Ureter (tissue), 1 donor: ENCODE measurements at places on chromosomes 12 and 14.

GRCh38 chr14:77961847-77962580 lies 162.1 kb downstream of the ADCK1 start:
- DNase-seq = no peak

DNA sequence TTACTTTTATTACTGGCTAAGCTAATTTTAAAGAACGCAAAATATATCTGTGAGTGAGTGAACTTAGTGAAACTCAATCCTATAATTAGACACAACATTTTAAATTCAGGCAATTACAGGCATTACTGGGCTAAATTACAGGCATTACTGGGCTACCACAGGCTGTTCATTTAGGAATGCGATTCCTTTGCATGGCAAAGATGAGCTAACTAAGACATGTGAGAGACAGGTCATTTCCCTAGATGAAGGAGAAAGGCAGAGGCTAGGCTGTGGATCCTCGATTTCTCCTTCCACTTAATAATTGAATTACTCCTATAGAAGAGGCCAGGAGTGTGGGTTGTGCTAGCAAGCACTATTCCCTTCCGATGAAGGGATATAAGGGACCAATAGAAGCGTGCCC lies 429.4 kb upstream of the LMO3 start:
- DNase-seq = no peak

DNA sequence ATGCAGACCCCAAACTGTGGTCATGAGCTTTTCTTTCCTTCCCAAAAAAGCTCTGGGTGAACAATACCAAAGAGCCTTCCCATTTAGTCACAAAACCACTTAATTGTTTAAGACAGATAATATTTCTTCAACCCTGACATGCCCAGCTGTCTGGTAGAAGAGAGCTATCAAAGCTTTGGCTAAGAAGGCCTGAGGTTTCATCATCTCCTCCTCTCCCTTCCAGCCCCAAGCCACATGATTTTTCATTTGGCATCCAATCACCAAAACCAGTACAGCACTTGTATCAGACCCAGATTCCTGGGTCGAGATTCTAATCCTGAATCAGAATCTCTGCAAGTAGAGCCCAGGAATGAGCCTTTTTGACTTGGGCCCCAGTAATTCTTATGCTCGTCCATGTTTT lies 199.6 kb upstream of the TMEM260 start:
- no peak for DNase-seq

GRCh38 chr14:37122288-37122687 lies 50.1 kb downstream of the SLC25A21 start:
- DNase-seq = no peak

DNA sequence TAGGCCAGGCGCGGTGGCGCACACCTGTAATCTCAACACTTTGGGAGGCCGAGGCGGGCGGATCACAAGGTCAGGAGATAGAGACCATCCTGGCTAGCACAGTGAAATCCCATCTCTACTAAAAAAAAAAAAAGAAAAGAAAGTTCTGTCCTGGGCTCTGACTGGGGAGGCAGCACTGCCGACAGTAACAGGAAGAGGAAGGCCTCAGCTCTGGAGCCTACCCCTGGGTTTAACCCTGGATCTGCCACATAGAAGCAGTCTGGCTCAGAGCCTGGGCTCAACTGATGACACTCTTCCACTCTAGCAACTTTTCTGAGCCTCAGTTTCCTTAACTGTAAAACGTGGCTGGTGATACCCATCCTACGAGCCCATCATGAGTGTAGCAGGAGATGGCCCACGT lies 60.5 kb downstream of the ACTN1 start:
- DNase-seq = no peak

DNA sequence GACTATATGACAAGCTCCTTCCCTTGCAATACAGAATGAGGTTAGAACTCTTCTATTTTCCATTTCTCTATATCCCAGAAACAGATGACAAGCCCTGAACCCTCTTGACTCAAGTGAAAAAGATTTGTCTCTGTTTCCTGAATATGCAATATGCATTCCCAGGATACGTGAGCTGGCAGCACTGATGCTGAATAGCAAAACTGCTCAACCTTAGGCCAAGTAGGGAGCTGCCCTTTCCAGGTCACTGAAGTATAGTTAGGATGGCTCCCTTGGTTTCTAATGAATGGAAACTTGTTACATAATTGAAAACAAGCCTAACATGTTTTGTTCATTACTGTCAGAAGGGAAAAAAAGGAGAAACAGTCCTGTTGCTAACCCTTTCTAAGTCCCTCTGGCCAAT lies 47.9 kb upstream of the PLEKHG7 start:
- no peak for DNase-seq

DNA sequence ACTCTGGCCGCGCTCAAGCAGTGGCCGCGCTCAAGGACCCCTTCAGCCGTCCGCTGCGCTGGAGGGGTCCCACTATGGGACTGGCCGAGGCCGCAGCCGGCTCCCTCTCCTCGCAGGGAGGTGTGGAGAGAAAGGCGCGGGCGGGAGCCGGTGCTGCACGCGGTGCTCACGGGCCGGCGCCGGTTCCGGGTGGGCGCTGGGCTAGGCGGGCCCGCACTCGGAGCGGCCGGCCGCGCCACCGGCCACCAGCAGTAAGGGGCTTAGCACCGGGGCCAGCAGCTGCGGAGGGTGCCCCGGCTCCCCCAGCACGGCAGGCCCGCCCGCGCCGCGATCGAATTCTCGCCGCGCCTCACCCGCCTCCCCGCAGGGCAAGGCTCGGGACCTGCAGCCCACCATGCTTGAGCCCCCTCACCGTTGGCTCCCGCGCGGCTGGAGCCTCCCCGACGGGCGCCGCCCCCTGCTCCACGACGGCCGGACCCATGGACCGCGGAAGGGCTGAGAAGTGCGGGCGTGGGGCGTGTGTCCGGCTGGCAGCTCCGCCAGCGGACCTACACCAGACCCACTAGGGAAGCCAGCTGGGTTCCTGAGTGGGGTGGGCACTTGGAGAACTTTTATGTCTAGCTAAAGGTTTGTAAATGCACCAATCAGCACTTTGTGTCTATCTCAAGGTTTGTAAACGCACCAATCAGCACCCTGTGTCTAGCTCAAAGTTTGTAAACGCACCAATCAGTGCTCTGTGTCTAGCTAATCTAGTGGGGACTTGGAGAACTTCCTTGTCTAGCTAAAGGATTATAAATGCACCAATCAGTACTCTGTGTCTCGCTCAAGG lies 49.5 kb downstream of the KLHL28 start:
- DNase-seq = no peak

- DNase-seq = no peak
These were observed 6.1 kb downstream of the CD9 start for GRCh38 chr12:6206327-6206726.

- DNase-seq = no peak
These were observed 6.8 kb downstream of the ARL6IP4 start for GRCh38 chr12:122987086-122987951.

DNA sequence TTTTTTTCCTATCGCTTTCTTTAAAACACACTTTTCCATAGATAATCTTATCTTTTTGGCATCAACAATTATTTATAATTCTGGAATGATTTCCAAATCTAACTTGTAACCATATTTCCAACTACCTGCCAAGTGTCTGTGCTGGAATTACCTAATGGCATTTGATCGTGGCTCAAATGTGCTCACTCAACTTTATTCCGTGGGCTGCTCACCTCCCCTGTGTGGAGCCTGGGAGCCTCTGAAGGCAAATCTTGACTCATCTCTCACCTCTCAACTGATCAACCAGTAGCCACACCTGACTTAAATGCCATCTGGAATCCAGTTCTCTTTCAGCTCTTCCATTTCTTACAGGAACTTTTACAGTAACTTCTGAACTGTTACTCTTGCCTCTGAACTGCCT lies 608.6 kb downstream of the DIO2 start:
- DNase-seq = no peak

DNA sequence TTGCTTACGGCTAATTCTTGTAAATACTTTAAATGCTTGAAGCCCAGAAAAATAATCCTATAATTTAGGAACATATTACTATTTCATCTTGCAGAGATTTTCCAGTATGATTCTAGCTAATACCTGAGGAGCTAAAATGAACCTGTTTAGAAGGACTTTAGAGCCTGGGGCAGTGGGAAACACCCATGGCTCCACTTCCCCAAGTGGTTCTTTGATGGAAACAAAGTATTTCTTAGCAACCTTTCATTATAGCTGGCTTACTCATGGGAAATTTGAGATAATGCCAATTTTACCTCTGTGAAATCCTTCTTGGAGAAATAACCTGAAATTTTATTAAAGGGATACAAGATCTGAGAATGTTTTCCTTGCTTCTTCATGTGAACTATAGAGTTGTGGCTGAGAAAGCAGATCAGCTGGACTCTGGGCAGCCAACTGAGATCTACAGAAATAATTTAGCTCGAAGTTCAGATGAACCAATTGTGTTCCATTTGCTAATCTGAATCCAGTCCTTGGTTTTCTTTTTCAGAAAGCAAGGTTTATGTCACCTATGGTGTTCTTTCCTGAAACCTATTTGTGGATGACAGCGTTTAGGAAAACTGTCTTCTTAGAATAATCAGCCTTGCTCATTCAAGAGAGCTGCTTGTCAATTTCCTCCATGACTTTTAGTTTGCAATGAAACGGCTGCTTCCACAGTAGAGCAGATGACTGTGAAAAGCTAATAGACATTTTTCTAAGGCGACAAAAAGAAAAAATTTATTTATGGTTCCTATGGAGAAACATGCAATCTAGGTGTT lies 141.8 kb upstream of the CPM start:
- DNase-seq = no peak

DNA sequence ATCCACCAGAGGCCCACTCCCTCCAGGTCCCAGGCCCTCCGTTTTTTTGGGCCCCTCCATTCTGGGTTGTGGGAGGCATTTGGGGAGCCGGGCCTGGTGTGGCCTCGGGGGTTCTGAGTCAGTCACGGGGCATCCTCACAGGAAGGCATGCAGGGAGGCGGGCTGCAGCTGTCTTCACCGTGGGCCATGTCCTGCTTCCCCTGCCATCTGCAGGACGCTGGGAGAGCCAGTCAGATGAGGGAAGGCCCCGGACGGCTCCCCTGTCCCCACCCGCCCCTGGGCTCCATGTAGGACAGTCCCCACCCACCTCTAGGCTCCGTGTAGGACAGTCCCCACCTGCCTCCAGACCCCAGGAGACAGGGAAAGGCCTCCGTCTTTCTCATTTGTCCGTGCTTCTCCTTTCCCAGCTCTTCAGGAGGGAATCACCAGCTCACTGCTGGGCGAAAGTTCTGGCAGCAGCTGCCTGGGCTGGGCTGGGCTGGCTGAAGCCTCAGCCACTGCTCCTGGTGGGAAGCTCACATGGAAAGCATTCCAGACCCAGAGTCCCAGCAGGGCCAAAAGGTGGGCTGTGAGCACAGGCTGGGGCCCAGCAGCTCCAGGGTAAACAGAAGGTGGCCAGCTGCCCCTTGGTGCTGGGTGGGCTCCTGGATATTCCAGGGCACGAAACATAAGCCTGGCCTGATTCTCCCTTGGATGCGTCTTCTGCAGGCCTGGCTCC lies 217.8 kb downstream of the KIF26A start:
- no peak for DNase-seq

GRCh38 chr12:133106253-133106652 lies 23.8 kb downstream of the ZNF891 start:
- DNase-seq = no peak

DNA sequence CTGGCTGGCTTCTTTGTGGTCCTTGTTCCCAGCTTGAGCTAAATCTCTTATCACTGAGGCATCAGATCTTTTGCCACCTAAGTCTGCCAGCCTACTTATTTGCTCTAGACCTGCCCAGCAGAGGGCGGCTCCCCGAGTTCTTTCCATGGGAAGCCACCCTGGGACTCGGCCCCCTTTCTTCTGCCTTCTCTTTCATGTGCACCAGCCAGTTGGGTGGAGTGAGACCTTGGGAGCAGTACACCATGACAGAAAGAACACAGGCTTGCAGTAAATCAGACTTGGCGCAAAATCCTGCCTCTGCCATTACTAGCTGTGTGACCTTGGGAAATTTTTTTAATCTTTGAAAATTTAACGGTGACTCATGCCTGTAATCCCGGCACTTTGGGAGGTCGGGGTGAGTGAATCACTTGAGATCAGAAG lies 7.4 kb downstream of the SMAGP start:
- DNase-seq = no peak

DNA sequence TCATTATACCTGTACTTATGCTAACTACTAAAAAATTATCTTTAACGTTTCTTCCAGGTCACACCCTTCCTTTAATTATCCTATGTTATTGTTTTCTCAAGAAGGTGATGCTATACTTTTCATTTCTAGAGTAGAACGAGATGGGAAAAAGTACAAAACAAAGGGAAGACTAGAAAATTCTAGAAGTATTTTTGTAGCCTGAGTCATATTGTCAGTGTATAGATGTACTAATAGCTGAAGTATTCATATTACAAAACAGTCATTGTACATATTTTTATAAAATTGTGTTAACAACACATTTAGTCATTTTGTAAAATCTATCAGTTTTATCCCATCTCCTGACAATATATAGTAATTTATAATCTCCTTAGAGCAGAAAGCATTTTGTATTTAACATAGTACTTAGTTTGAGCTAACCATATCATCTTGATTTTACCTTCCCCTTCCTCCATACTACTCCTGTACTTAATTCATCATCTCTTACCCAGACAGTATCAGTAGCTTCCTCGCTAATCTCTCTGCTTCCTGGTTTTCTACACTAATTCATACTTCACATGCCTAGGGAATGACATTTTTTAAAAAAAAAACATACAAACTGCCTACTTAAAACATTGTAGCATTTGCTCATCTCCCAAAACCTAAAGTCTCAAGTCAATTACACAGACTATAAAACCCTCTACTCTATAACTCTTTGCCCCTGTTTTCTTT lies 920.9 kb downstream of the RPS29 start:
- no peak for DNase-seq

GRCh38 chr12:116689979-116690744 lies 47.7 kb downstream of the SPRING1 start:
- DNase-seq = no peak

DNA sequence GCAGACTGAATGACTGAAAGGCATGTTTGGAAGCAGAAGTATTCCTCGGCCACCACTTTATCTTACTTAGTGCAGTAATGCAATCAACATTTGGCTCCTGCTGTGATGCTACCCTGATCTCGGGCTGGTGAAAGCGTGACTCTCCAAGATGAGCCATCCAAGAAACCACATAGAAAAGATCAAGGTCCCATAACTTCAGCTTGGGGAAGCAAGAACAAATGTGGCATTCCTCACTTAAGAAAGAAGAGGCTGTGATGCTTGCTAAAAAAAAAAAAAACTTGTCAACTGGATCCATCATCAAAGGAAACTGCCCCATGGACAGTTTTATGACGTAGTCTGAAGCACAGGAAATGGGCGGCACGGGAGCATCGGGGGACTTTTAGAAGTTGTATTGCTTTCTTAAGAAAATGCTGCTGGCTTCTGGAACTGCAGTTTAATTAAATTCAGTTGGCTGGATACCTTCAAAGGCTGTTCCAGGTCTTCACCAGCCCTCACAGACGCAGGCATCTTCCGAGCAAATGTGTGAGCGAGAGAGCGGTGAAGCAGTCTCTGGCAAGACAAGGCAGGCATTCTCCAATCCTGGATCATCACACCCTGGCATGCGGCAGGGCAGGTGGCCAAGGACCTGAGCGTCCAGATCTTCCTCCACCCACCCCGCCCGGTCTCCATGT lies 38.2 kb upstream of the MAP1LC3B2 start:
- no peak for DNase-seq
